IMR-90 (cell line): ENCODE measurements at places on chromosomes 5 and 9.

DNA sequence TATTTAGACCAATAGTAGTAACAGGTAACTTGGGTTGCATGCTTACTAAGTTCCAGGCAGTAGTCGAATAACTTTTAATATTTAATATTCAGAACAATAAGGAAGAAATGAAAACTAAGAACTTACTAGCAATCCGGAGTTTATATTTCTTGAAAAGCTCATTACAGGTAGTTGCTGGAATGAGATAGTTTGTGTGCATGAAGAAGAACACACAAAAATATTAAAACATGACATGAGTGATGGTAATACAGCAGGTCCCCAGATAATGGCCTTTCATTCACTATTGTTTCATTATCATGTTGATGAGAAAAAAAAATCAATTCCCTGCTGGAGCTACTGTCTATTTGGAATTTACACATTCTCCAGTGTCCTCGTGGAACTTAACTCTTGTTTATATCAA is 44.7 kb downstream of the EXOSC2 start:
- no peak overlapping the region for H3K27ac ChIP-seq
- H3K27me3 ChIP-seq = no peaks in the 10 kb centered on the region
- H3K36me3 ChIP-seq = peaks cover 2% of the 10 kb centered on the region; the same call in 1 of the 2 replicates
- H3K4me1 ChIP-seq = peaks cover 1% of the 10 kb centered on the region

GRCh38 chr5:179264783-179265513 is 80.3 kb downstream of the ADAMTS2 start:
- H3K36me3 ChIP-seq = no peaks in the 10 kb centered on the region; the same call in 1 of the 2 replicates
- no peaks in the 10 kb centered on the region for H3K27me3 ChIP-seq
- H3K27ac ChIP-seq = peak overlapping the region; percentile 96
- peaks cover 49% of the 10 kb centered on the region for H3K4me1 ChIP-seq

DNA sequence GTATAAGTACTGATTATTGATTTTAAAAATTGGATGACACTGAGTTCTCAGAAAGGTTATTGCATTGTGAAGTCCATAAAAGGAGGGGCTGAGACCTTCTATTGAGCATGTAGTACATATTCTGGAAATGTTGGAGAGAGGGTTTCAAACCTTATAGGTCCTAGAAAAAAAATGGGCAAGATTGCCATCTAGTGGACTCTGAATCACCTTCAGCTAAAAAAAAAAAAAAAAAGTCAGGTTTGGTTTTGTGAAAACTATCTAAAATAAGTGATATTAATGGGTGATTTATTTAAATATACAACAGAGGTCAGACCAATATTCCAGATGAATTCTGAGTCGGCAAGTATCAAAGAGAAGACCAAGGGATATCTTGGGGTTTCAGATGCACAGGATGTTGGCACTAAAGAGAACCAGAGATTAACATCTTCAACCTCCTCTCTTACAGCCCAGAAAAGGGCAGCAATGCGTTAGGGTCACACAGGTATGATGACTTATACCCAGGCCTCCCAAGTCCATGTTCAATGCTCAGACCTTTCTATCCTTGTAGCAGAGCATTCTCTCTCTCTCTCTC is 109.8 kb upstream of the NMUR2 start:
- peak; percentile 11 for DNase-seq
- no peaks in the 10 kb centered on the region for H3K27me3 ChIP-seq
- no peaks in the 10 kb centered on the region for H3K36me3 ChIP-seq
- H3K27ac ChIP-seq = no peak overlapping the region
- H3K4me1 ChIP-seq = no peaks in the 10 kb centered on the region
- H3K4me3 ChIP-seq = no peak overlapping the region

DNA sequence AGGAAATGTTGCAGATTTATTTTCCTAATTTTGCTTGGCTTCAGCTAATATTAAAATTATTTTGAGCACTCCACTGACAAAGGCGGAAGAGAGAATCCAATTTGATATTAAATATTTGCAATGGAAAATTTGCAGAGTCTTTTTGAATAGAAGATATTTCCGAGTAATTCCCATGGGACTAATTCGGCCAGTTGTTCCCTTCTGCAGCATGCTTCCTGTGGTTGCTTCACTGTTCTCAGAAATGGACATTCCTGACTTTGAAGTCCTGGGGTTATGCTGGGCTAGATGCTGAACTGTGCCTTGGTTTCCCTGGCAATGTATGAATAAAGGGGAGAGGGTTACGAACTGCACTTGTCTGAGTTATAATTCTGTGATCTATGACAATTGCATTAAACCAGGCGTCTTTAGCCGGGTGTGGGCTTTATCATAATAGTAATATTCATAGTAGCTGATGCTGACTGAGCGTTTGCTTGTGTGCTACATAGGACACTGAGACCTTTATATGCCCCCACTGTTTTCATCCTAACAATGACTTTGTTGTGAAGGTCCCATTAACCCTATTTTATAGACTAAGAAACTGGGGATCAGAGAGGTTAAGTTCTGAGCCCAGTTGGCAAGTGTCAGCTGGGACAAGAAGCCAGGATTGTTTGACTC is 114.5 kb upstream of the SPRY4 start:
- H3K27me3 ChIP-seq = no peaks in the 10 kb centered on the region
- no peaks in the 10 kb centered on the region for H3K36me3 ChIP-seq

GRCh38 chr9:114518120-114518519 is 12.8 kb upstream of the WHRN start:
- no peak overlapping the region for H3K4me3 ChIP-seq
- H3K4me1 ChIP-seq = no peaks in the 10 kb centered on the region
- H3K27me3 ChIP-seq = peaks cover 37% of the 10 kb centered on the region
- no peaks in the 10 kb centered on the region for H3K36me3 ChIP-seq
- no peak for DNase-seq
- no peak overlapping the region for H3K27ac ChIP-seq

DNA sequence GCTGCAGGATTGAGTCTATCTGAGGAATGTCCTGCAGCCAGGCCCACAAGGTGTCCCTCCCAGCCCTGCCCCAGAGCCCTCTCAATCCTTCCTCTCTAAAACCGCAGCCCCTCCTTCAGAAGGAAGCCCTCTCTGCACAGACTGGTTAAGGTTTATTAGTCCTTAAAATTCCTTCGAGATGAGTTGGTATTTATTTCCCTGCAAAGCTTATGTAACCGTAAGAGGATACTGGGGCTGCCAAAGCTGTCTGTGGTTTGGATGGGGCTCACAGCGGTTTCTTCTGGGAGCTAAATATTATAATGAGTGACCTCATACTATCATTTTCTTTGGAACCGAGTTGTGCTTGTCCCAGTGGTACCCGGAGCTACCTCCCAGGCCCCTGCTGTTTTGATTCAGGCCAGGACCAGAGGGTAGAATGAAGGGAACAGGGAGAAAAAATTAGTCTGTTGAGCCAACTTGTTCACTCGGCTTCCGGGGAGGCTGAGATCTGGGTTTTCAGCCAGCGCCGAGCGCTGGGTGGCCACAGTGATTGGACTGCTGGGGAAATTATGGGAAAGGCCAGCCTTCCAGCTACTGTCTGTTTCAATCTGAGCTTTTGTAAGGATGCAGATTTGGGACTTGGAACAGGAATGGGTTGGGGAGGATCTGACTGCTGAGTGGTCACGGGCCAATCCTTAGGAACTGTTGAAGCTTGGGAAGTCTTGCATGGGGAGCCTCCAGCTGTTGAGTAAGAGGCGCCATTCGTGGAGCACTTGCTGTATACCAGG is 107.5 kb downstream of the NDFIP1 start:
- peaks cover 7% of the 10 kb centered on the region; the same call in 1 of the 2 replicates for H3K4me1 ChIP-seq
- DNase-seq = peak; percentile 98
- peak overlapping the region; percentile 50 for H3K27ac ChIP-seq
- no peaks in the 10 kb centered on the region for H3K36me3 ChIP-seq
